Stimulated activated CD4-positive, alpha-beta T cell treated with anti-CD3 and anti-CD28 coated beads, TNF-alpha, amount 100 ng/mL, for 1 hour (primary cell): ENCODE measurements at places on chromosomes 4 and X.
A peak's percentile ranks its signal among the peaks of the same experiment; 100 is the strongest.

DNA sequence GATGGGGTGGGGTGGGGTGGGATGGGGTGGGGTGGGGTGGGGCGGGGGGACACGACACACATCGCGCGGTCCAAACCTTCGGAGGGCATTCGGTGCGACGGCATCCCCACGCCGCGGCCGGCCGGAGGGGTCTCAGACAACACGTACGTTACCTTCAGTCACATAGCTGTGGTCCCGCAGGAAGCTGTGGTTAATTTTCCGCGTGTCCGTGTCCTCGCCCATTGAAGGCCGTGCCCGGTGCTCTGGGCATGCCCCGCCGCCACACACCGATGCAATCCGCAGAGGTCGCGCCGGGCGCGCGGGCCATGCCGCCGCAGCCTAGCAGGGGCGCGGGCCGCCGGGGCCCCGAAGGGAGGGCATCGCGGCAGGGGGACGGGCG is 417 bp downstream of the PPP2R2C start:
- DNase-seq: no peak

GRCh38 chr4:25321703-25322102 is 9.1 kb downstream of the ZCCHC4 start:
- no peak for DNase-seq

GRCh38 chr4:164320847-164321246 is 433.1 kb upstream of the SMIM31 start:
- DNase-seq: no peak

DNA sequence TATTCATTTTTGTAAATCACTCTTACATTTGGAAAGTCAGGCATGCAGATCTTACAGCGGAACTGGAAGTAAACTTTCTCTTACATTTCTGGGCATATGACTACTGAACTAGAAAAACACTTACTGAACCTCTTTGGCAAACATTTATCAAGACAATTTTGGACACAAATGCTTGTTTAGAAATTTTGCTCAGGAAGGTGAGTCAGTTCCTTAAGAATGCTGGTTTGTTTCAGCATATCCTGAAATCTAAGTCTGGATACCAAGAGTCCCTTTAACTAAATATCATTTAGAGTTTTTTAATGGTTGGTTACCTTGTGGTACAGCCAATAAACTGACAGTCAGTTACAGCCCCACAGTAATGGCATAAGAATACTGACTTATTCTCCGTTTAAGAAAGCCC is 15.0 kb downstream of the SHISA3 start:
- no peak for DNase-seq

DNA sequence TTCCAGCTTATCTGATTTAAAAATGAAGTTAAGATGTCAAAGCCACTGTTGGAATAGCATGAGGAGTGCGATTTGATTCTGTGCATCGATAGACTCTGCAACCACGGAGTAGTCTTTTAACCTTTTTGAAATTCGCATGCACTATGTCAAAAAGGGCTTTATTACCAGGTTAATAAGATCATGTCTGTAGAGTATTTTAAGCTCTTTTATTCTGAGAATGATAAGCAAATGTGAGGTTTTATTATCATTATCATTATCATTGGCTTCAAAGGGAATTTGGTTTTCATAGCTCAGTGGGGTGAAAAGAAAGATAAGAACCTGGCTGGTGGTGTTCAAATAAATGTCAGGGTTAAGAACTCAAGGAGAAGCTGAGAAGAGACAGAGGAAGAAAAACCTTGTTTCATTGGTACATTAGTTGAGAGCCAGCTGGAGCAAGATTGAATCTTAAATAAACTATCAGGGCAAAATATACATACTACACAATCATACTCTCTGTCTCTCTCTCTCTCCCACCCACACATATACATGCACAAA is 102.6 kb downstream of the MMRN1 start:
- no peak for DNase-seq

DNA sequence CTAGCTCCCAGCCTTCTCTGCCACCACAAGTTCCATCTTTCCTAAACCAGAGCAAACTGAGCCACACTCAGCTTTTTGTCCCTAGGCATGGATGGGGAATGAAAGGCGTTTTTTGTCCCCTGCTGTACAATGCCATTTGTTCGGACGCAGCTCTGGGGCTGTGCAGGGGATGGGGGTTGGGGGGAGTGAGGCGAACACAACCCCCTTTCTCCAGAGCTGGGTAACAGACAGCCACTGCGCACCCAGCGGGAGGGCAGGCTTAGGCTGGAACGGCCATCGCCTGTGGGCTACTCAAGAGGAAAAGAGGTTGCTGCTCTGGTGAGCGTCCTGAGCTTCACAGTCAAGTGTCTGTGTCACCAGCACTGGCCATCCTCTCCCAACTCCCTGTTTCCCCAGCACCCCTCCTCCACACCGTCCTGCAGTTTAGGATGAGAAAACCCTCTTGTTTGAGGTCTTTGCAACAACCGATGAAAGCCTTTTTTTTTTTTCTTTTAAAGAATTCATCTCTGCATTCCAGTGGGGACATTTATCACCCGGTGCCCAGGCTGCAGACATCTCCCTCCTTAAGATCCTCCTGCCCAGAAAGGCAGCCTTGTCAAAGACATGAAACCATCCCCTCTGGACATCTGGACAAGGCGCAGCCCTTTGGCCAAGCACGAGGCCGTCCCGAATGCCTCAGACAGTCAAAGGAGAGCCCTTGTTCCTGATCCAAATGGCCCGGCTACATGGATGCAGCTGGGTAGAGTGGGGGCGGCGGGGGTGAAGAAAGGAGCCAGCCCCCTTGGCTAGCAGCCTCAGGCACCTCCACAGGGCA is 419.6 kb downstream of the BCOR start:
- DNase-seq: no peak

GRCh38 chr4:24768006-24768405 is 27.4 kb upstream of the SOD3 start:
- DNase-seq: no peak

DNA sequence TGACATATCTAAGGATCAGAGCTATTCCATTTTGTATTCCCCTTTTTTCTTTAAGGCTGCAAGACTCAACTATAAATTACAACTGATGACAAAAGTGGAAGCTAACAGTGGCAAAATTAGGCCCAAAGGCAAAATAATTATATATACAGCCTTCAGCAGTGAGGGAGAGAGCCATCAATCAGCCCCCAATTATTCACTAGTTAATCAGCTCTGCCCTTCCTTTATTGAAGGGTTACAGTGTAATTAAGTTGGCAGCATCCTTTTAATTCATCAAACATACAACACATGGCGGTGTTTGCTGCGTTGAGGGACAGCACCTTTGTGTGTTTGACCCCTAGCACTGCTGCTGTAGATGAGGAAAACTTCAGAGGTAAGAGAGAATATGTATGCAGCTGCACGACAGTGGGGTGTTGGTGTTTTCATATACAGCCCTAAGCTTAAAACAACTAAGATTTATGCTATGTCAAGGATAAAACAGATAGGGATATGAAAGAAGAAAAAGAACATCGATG is 973.9 kb upstream of the POU3F4 start:
- no peak for DNase-seq

DNA sequence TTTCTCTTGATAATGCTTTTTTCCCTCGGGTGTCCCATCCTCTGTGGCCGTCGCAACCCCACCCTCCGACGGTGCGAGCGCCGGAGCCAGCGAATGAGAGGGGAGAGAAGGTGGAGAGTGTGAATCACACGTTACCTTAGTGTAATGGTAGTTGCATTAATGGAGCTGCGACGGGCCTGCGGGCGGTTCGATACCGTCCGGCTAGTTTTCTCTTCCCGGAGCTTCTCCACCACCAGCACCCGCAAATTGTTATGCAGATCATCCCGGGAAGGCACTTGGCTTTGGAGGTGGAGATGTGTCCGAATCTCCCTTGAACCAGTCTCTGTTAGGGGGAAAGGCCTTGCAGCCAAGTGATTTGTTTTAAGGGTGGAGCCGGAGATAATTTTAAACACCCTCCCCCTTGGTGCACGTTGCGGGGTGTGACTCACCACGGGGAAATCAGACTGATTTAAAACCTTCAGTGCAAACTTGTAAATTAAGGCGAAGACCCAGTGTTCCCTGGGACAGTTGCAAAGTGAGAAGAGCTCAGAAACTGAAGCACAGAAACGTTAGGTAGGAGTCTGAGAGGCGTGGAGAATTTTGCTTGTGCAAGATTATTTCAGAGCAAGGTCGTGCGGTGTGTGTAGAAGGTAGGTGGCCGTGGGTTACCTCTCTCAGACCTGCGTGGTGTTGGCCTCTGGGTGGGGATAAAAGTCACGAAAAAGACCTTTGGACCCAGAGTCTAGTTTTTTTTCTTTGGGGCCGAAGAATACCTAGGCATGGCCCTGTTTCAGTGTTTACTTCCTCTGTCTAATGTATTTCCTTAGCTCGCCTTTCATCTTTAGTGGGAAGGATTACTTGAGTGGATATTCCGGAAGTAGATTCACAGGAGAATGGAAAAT is 1.3 kb downstream of the AFF1 start:
- peak; percentile 43 for DNase-seq

DNA sequence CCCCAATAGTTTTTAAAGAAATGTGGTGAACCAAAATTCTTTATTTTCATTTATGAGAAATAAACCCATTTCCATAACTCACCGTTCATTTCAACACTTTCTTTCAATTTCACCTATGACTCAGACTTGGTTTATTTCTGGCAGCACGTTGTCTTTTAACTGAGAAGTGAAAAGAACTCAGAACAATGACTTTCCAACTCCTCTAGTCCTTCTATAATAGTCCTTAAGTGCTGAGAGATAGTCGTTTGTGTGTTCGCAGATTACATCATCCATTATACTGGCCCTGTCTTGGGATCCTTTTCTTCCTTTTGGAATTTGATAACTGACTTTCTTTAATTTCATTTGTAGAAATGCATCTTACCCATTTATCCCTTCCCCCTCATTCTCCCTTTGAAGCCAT is 113.6 kb downstream of the GLUD2 start:
- no peak for DNase-seq

- no peak for DNase-seq
Observed at GRCh38 chr4:23877758-23878229, 12.1 kb downstream of the PPARGC1A start.

DNA sequence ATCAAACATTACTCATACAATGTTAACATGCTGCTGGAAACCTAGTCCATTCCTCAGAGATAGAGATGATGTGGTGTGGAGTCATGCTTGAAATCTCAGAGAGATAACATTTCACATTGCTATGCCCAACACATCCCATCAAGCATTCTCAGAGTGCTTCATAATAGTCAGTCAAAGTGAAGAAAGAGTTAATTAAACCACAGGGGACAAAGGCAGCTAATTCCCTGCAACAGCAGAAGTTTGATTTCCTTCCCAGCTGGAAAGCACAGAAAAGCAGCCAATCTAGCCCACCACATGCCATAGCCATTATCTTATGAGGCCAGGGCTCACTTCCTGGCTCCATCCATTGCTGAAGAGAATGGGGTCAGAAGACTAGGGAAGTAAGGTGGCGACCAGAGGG is 8.9 kb downstream of the KDR start:
- DNase-seq: no peak

DNA sequence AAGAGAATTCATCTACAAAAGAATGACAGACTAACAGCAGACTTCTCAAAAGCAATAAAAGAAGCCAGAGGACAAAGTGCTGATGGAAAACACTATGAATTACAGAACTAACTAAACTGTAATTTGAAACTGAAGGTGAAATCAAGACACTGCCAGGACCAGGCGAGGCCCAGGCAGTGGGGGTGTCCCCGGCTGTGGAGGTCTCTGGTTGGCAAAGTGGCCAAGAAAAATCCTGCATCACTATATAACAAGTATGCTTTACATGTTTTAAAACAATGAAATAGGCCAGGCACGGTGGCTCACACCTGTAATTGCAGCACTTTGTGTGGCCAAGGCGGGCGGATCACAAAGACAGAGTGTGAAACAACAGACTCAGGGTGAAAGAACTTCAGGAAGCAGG is 32.9 kb downstream of the CHM start:
- DNase-seq: no peak

GRCh38 chr4:124028182-124028581 is 631.6 kb downstream of the SPRY1 start:
- DNase-seq: no peak

GRCh38 chrX:40570346-40571093 is 10.2 kb upstream of the ATP6AP2 start:
- DNase-seq: no peak

GRCh38 chrX:103846386-103846785 is 14.3 kb upstream of the RAB9B start:
- DNase-seq: no peak

GRCh38 chr4:183830438-183830985 is 74.6 kb upstream of the STOX2 start:
- DNase-seq: no peak

- no peak for DNase-seq
Observed at GRCh38 chr4:86398187-86398586, 38.3 kb upstream of the MAPK10 start.

- DNase-seq: no peak
Observed at GRCh38 chr4:140099983-140100382, 54.0 kb downstream of the MAML3 start.

GRCh38 chrX:13864264-13864663 is 47.4 kb upstream of the GPM6B start:
- no peak for DNase-seq

- no peak for DNase-seq
Observed at GRCh38 chrX:19332983-19333382, 10.7 kb upstream of the PDHA1 start.

DNA sequence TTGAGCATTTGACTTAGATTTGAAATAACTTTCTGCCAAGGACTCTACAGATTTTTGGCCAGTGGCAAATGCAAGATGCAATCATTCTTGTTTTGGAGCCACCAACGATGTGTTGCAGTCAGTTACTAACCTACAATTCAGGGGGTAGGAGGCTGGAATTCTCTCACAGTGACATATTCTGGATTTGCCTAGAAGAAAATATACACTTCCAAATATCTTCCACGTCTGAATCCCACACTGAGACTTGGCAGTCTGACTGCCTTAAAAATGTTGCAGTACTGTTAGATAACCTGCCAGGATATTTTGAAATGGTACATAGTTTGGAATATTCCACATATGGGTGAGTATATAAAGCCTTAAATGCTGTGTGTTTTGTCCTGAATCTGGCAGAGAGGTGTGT is 27.6 kb upstream of the AGTR2 start:
- DNase-seq: no peak

- no peak for DNase-seq
Observed at GRCh38 chrX:87327267-87327666, 190.3 kb upstream of the KLHL4 start.

DNA sequence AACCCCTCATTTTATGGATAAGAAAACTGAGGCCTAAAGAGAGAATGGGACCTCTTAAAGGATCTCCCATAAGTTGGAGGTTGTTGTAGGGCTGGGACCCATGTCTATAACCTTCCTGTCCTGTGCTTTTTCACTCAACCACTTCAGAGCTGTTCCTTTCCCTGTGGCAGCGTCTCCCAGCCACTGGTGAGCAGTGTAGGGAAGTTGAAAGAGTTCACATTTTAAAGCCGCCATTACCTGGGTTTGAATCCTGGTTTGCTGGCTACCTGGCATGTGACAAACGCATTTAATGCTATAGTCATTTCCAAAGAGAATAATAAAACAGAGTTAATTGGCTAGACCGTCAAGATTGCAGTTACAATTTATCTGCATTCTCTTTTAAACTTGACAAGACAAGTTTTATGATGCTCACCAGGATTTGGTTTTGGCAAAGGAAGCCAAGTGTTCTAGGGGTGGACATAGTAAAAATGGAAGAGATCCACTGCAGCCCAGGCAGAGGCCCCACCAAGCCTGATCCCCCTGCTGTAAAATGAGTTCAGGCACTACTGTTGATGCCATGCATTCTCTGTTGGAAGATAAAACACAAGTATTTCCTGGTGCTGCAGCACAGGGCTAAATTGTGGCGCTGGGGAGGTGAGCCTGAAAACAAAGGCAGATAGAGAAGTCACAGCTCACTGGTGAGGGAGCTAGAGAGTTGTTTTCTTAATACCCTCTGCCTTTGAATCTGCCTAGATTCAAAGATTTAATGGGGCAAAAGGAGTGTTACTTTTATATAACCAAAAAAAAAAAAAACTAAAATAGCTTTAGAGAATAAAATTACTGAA is 218.7 kb downstream of the NWD2 start:
- no peak for DNase-seq
